Thoracic aorta (tissue), 2 donors: ENCODE measurements at places on chromosomes 7 and 10. TPM values are rescaled to one million over a fixed set of nuclear protein-coding genes. Genes with fewer than 3 reads are reported as not detected.

GRCh38 chr7:8823486-8823885 lies 390.1 kb downstream of the NXPH1 start:
- H3K27ac ChIP-seq = no peak overlapping the region
- no peaks in the 10 kb centered on the region for H3K4me1 ChIP-seq
- H3K36me3 ChIP-seq = no peaks in the 10 kb centered on the region
- no peak overlapping the region for H3K4me3 ChIP-seq
- no peaks in the 10 kb centered on the region for H3K27me3 ChIP-seq

- DNase-seq = no peak
- H3K27me3 ChIP-seq = no peaks in the 10 kb centered on the region
- H3K27ac ChIP-seq = no peak overlapping the region
Measured at GRCh38 chr10:23197416-23197861, 5.3 kb downstream of the PTF1A start.

- no peak overlapping the region for H3K27ac ChIP-seq
- H3K27me3 ChIP-seq = no peaks in the 10 kb centered on the region
- no peak for DNase-seq
- H3K36me3 ChIP-seq = no peaks in the 10 kb centered on the region
- H3K4me1 ChIP-seq = peaks cover 2% of the 10 kb centered on the region
Measured at GRCh38 chr10:49277973-49278372, 21.0 kb upstream of the C10orf71 start.

- no peaks in the 10 kb centered on the region for H3K36me3 ChIP-seq
- H3K4me1 ChIP-seq = peaks cover 16% of the 10 kb centered on the region
- peak overlapping the region; percentile 68 for H3K4me3 ChIP-seq
- no peak for DNase-seq
- H3K27ac ChIP-seq = no peak overlapping the region
Measured at GRCh38 chr10:13439313-13440184, 89.3 kb downstream of the BEND7 start.

GRCh38 chr7:107123392-107123791 lies 45.4 kb upstream of the HBP1 start:
- no peak for DNase-seq
- no peaks in the 10 kb centered on the region for H3K4me1 ChIP-seq
- no peaks in the 10 kb centered on the region for H3K36me3 ChIP-seq
- H3K27me3 ChIP-seq = no peaks in the 10 kb centered on the region
- H3K27ac ChIP-seq = no peak overlapping the region

DNA sequence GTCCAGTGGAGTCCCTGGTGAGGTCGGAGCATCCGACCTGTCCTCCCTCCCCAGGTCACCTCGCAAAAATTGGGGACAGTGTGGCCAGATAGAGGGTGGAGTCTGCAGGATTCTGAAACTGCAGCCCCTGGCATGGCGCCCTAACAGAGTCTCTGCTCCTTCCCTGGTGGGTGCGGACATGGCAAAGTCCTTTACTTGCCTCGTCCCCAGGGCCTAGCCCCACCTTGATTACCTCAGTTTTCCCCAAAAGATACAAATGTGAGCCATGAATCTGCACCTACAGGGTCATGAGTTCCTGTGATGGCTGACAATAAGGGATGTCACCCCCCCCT lies 47.7 kb downstream of the NPVF start:
- H3K27me3 ChIP-seq = no peaks in the 10 kb centered on the region
- no peak for DNase-seq
- peaks cover 8% of the 10 kb centered on the region for H3K4me1 ChIP-seq
- peak overlapping the region; percentile 29 for H3K27ac ChIP-seq
- peak overlapping the region; percentile 84 for H3K4me3 ChIP-seq

DNA sequence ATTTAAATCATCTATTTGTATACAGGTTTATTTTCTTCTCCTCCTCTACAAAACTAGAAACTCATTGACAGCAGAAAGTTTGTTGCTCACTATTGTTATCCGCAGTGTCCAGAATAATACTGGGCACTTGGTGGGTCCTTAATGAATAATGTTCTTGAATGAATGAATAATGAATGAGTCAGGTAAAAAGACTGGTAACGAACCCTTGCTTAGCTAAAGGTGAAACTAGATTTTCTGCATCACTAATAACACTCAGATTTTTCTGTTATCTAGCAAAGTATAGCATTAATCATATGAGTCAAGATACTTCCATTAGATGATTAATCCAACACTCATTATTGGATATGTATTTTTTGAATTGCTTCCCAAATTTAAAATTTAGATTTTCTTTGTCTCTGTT lies 953.2 kb downstream of the SORCS3 start:
- H3K27ac ChIP-seq = no peak overlapping the region
- H3K27me3 ChIP-seq = no peaks in the 10 kb centered on the region
- no peak overlapping the region for H3K4me3 ChIP-seq
- no peaks in the 10 kb centered on the region for H3K36me3 ChIP-seq
- H3K4me1 ChIP-seq = no peaks in the 10 kb centered on the region
- no peak for DNase-seq

GRCh38 chr10:78768876-78769275 lies 299.9 kb upstream of the ZMIZ1 start:
- H3K4me1 ChIP-seq = peaks cover 39% of the 10 kb centered on the region
- H3K27ac ChIP-seq = no peak overlapping the region
- H3K36me3 ChIP-seq = no peaks in the 10 kb centered on the region
- no peak overlapping the region for H3K4me3 ChIP-seq
- no peak for DNase-seq

DNA sequence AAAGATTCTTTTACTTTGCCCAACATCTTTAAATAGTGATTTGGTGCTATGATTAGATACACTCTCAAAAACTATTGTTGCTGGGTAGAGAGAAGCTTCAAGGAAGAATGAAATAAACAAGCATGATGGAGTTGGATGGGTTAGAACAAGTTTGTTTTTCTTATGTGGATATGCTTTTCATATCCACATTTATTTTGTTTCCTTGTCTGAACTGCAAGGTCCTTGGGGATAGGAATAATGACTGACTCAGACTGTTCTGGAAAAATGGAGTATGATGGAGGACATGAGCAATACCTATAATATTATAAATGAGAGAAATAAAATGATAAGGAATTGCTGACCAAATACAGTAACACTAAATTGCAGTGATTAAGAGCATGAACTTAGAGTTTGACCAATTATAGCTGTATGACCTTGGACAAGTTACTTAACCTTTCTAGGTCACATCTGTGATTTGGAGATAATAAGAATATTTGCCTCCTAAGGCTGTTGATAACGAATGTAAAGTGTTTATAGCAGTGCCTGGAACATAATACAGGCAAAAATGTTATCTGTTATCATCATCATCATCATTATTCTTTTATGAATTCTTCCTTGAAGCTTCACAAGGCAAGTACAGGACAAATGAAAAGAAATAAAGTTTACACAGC lies 847.5 kb downstream of the LRMDA start:
- H3K27ac ChIP-seq = no peak overlapping the region
- no peaks in the 10 kb centered on the region for H3K27me3 ChIP-seq
- H3K4me1 ChIP-seq = peaks cover 3% of the 10 kb centered on the region
- no peak overlapping the region for H3K4me3 ChIP-seq

DNA sequence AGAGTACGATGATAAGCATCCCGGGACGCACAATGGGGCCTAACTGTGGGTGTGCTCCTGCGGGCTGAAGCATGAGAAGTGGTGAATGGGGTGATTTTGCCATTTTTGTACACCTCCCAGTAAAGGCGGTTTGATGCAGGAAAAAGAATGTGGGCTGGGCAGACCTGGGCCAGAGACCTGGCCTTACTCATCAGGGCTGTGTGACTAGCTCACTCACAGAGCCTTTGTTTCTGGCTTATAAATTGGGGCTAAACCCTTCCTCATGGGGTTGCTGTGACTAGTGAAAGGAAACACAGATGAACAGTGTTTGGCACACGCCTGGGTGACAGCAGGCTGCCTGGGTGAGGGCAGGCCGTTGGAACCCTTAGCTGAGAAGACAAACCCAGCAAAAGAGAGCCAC lies 18.0 kb downstream of the RRP12 start:
- H3K36me3 ChIP-seq = peaks cover 20% of the 10 kb centered on the region
- no peak for DNase-seq
- no peaks in the 10 kb centered on the region for H3K4me1 ChIP-seq
- no peaks in the 10 kb centered on the region for H3K27me3 ChIP-seq
- H3K4me3 ChIP-seq = no peak overlapping the region

DNA sequence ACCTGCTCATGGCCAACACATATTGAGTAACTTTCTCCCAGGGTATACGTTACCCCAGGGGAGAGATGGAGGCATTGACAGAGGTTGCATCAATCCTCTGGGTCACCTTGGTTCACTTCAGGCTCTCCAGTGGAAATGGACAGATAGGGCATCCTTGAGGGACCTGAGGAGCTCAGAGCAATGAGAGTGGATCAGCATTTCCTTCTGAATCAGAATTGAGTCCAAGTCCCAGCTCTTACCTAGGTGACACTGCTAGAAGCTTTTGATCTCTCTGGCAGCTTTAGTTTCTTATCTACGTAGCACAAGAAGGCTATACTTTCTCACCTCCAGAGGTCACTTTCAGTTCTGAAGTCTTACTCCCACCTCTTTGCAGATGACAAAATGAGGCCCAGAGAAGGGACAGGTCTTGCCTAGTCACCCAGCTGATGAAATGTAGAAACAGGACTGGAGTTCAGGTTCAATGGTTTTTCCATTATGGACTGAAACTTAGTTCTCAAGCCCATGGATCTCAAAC lies 35.2 kb downstream of the PANK1 start:
- no peak overlapping the region for H3K27ac ChIP-seq
- H3K4me3 ChIP-seq = no peak overlapping the region
- DNase-seq = no peak
- no peaks in the 10 kb centered on the region for H3K4me1 ChIP-seq
- no peaks in the 10 kb centered on the region for H3K36me3 ChIP-seq
- no peaks in the 10 kb centered on the region for H3K27me3 ChIP-seq

DNA sequence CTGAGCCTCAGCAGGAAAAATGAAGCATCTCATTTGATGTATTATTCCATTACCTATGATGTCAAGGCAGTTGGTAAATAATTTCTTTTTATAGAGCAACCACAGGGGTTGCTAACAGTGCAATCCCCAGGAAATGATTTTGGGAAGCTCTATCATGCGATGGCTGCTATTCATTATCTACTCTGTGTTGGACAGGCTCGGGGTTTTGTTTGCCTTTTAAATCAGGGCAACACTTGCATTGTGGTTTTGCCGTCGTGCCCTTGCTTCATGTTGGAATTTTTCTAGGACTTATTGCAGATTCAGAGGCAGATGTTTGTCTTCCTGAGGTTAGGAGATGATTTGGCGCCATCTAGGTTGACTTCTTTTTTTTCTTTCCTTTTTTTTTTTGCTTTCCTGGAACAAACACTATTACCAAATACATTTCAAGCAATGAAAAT lies 128.4 kb downstream of the BICC1 start:
- H3K27me3 ChIP-seq = no peaks in the 10 kb centered on the region
- no peak for DNase-seq
- no peak overlapping the region for H3K4me3 ChIP-seq
- peaks cover 22% of the 10 kb centered on the region for H3K4me1 ChIP-seq
- H3K36me3 ChIP-seq = no peaks in the 10 kb centered on the region

DNA sequence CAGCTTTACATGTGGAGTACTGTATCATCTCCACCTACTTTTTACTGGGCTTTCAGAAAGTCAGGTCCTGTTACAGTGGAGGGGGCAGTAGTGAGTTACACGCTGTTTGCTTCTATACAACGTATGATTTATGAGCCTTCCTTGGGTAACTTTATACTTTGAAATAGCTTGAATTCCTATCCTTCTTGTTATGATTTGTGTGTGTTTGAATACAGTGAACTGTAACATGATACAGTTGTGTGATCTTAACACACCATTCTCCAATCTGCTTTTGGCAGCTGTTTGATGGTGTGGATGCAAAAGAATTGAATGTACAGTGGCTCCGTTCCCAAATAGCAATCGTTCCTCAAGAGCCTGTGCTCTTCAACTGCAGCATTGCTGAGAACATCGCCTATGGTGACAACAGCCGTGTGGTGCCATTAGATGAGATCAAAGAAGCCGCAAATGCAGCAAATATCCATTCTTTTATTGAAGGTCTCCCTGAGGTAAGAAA lies 41.7 kb downstream of the SP8 start:
- no peaks in the 10 kb centered on the region for H3K36me3 ChIP-seq
- no peak overlapping the region for H3K4me3 ChIP-seq
- H3K4me1 ChIP-seq = no peaks in the 10 kb centered on the region
- H3K27me3 ChIP-seq = no peaks in the 10 kb centered on the region

DNA sequence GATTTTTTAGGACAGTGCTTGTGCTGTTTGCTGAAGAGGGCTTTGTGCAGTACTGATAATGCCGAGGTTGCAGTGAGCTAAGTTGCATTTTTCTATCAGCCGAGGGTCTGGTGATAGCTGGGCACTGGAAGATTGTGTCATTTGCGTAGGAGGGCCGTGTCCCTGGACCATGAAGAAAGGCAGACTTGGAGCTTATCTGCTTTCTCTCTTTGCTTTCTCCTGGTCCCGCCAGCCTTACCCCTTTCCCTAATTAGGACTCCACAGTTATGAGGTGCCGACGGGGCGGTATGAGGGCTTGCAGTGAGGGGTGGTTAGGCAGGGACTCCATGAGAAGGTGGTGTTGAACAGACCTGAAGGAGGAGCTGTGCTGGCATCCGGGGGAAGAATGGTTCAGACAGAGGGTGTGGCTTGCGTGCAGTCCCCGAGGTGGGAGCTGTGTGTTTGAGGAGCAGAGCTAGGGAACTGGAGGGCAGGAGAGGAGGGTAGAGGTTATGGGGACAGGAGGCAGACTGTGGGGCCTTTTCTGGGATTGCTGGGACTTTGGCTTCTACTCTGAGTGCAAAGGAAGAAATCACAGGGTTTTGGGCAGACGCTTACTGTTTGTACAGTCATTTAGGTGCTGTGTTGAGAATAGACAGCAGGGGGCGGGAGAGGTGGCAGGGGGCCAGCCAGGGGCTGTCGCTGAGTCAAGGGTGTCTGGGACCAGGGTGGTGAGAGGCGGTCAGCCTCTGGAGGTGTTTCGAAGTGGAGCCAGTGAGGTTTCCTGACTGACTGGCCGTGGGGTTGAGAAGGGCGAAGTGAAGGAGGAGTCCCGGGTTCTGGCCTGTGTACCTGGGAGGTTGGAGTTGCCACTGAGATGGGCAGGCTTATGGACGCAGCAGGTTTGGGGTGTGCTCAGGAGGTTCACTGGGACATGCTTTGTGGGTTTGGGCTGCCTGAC lies 43.4 kb downstream of the PRF1 start:
- no peaks in the 10 kb centered on the region for H3K27me3 ChIP-seq
- H3K4me3 ChIP-seq = peak overlapping the region; percentile 31
- no peaks in the 10 kb centered on the region for H3K36me3 ChIP-seq
- DNase-seq = peak; percentile 19
- peaks cover 5% of the 10 kb centered on the region for H3K4me1 ChIP-seq

- H3K27ac ChIP-seq = no peak overlapping the region
- no peak for DNase-seq
- no peaks in the 10 kb centered on the region for H3K27me3 ChIP-seq
- no peaks in the 10 kb centered on the region for H3K4me1 ChIP-seq
- H3K4me3 ChIP-seq = no peak overlapping the region
Measured at GRCh38 chr7:104569751-104570150, 241.3 kb downstream of the LHFPL3 start.

The HELLS gene
- 3.5 TPM for total RNA-seq

The ARHGAP22 gene
- 15.4 TPM for total RNA-seq

The COL13A1 gene
- 34.1 TPM for total RNA-seq

The MTERF1 gene
- total RNA-seq = 13.3 TPM

The PVRIG gene
- not detected for total RNA-seq

The RAB19 gene
- total RNA-seq = not detected

The FKBP6 gene
- not detected for total RNA-seq

The IFIT1B gene
- total RNA-seq = not detected

The HTR5A gene
- not detected for total RNA-seq
